MCF 10A (cell line): ENCODE measurements at places on chromosomes 3 and 15. TPM values are rescaled to one million over a fixed set of nuclear protein-coding genes. Genes with fewer than 3 reads are reported as not detected.

Gene SNX4
- total RNA-seq: 20.4 and 26.4 TPM in 2 replicates

Gene C3orf62
- total RNA-seq: 8.1 and 9.4 TPM in 2 replicates

DNA sequence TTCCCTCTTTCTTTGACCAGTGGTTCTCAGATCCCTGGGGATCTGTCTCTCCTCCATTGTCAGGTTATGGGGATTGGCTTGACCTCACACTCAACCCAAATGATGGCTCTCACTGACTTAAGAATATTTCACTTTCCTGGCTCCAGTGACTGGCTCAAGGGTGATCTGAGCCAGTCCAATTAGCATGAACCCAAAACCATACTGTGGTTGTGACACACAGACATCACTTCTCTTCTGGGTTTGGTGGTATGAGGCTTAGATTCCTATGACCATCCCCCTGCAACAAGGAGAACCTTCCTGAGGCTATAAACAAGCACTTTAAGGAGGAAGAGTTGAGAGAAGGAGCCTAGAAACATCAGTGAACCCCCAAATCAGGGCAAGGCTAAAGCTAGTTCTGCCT is 85.8 kb downstream of the KCNAB1 start:
- no peaks in the 10 kb centered on the region for H3K36me3 ChIP-seq
- no peak overlapping the region for H3K27ac ChIP-seq
- DNase-seq: no peak
- no peak overlapping the region for H3K4me3 ChIP-seq
- peaks cover 12% of the 10 kb centered on the region for H3K27me3 ChIP-seq

DNA sequence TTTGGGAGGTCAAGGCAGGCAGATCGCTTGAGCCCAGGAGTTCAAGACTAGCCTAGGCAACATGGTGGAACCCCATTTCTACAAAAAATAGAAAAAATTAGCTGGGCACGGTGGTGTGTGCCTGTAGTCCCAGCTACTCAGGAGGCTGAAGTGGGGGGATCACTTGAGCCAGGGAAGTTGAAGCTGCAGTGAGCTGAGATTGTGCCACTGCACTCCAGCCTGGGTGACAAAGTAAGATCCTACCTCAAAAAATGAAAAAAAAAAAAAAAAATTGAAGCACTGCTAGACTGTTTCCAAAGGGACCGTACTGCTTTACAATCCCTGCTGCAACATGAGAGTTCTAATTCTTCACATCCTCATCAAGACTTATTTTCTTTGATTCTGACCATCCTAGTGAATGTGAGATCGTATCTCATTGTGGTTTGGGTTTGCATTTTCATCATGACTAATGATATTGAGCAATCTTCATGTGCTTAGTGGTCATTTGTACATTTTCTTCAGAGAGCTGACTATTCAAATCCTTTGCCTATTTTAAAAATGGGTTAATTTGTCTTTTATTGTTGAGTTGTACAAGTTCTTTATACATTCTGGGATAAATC is 10.8 kb downstream of the CMTM8 start:
- no peak overlapping the region for H3K4me3 ChIP-seq
- H3K4me1 ChIP-seq: peaks cover 8% of the 10 kb centered on the region
- H3K27ac ChIP-seq: peak overlapping the region; percentile 63
- no peaks in the 10 kb centered on the region for H3K27me3 ChIP-seq
- peak; percentile 88 for DNase-seq
- H3K36me3 ChIP-seq: no peaks in the 10 kb centered on the region
